ENCODE measurements at places on chromosomes 7 and 10.

DNA sequence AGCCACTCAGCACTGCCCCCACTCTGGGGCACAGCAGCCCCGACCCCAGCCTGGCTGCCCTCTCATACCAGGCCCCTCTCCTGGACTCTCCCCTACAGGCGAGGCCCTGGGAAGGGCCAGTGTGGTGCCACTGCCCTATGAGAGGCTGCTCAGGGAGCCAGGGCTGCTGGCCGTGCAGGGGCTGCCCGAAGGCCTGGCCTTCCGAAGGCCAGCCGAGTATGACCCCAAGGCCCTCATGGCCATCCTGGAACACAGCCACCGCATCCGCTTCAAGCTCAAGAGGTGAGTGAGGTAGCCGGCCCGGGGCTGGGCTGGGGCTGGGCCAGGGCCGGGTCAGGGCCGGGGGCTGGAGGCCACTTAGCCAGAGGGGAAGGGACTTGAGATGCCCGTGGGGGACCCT lies 64.3 kb downstream of the GTF2IRD1 start:
- DNase-seq: no peak

- DNase-seq: no peak
These were observed 53.1 kb downstream of the TEX36 start for GRCh38 chr10:125629758-125630376.

- DNase-seq: no peak
These were observed 197.6 kb upstream of the NFE2L3 start for GRCh38 chr7:25954395-25954794.

DNA sequence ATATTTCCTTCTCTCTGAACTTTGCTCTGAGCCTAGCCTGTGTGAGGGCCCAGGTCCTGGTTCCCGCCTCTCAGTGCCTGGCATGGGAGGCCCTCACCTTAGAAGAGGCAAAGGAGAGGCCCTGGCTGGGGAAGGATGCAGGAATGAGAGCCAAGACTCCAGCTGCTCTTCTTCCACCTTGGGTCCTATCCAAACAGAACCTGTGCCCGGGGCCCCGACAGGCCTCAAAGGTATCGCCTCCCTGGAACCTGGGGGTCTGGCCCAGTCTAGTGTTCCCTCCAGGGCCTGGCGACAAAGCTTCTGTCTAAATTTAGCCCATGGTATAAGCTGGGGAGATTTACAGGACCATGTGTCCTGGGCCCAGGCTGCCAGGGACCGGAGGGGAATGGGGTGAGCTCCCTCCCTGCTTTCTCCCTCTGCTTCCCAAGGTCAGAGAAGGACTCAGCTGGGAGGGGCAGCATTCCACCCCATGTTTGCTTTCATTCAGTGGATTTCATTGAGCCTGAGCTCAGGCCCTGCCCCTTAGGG lies 12.0 kb upstream of the CRHR2 start:
- DNase-seq: no peak

DNA sequence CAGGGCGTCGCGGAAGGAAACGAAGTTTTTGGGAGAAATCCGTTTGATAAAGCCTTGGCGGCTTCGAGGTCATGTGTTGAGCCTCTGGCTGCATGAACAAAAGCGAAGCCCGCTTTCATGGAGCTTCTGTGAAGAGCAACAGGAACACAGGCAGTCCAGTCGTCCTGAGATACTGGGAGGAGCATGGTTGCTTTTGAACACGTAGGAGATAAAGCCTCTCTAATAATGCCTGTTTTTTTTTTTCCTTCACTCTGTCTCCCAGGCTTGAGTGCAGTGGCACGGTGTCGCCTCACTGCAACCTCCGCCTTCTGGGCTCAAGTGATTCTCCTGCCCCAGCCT lies 473 bp upstream of the ZNF32 start:
- no peak for DNase-seq

GRCh38 chr10:117222976-117223692 lies 17.8 kb upstream of the SLC18A2 start:
- DNase-seq: no peak

- DNase-seq: no peak
These were observed 118.6 kb downstream of the SH3PXD2A start for GRCh38 chr10:103736763-103737162.

DNA sequence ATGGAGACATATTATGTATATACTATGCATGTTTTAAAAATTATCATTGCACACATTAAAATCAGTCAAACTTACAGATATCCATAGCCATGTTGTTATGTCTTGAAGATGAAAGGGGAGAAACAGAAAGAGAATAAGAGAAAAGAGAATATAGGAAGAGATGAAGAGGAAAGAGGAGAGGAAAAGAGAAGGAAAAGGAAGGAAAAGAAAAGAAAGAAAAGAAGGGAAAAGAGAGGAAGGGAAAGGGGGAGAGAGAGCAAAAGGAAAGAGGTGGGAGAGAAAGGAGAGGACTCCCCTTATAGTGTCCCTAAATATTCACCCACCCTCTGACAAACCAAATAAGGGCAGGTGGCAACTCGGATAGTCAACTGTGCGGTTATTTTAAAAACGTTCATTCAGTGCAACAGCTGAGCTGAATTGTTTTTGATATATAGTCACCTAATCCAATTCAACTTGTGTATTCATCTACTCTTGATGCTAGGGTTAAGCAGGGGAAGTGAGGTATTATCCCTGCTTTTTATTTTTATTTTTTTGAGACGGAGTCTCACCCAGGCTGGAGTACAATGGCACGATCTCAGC lies 14.6 kb downstream of the SVIL start:
- no peak for DNase-seq

- peak; percentile 13 for DNase-seq
These were observed 648.5 kb upstream of the LRRN3 start for GRCh38 chr7:110442381-110442837.

DNA sequence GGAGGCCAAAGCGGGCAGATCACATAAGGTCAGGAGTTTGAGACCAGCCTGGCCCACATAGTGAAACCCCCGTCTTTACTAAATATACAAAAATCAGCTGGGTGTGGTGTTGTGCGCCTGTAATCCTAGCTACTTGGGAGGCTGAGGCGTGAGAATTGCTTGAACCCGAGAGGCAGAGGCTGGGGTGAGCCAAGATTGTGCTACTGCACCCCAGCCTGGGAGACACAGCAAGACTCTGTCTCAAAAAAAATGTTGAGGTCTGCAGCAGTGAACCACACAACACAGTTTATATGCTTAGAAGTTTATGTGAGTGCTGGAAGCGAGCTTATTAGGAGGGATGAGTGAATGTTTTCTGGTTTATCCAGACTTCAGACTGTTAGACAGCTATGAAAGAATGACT lies 10.4 kb downstream of the LHPP start:
- no peak for DNase-seq

Measured in NCI-H446 (cell line).